Activated T-helper 17 cell treated with anti-CD3 and anti-CD28 coated beads, Interleukin-2, amount 50 U/mL, for 72 hours (primary cell): ENCODE measurements at places on chromosomes 13 and 19. TPM values are rescaled to one million over a fixed set of nuclear protein-coding genes. Genes with fewer than 3 reads are reported as not detected.
A peak's percentile ranks its signal among the peaks of the same experiment; 100 is the strongest.

- ATAC-seq = peak; percentile 82
Measured at GRCh38 chr13:51721496-51721895, 82.5 kb downstream of the DHRS12 start.

The CACNA1A gene
- 2.0 TPM for total RNA-seq

GRCh38 chr13:21055016-21055415 is 6.4 kb downstream of the LATS2 start:
- no peak for ATAC-seq

DNA sequence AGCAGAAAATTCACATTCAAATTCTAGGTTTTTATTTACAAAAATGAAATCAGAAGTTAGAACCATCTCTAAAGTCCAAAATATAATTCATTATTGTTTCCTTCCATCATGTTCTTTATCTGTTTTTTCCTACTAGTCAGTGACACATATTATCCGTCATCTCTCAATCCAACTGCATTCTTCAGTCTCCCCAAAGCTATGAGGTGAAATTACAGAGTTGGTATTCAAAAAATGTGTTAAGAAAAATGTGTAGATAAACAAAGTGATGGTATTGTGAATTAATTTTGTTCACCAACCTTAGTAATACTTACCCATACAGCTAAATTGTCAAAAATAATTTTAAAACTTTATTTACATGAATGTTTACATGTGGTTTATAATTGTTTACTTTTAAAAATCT is 448.7 kb upstream of the MIR17HG start:
- ATAC-seq = no peak
